Dorsolateral prefrontal cortex (tissue), 122 donors: ENCODE measurements at places on chromosomes 16 and 17.

- DNase-seq: no peak
Observed at GRCh38 chr17:31686495-31686894, 172.5 kb downstream of the COPRS start.

GRCh38 chr16:15507301-15507958 is 73.0 kb downstream of the BMERB1 start:
- DNase-seq: peak; percentile 69

DNA sequence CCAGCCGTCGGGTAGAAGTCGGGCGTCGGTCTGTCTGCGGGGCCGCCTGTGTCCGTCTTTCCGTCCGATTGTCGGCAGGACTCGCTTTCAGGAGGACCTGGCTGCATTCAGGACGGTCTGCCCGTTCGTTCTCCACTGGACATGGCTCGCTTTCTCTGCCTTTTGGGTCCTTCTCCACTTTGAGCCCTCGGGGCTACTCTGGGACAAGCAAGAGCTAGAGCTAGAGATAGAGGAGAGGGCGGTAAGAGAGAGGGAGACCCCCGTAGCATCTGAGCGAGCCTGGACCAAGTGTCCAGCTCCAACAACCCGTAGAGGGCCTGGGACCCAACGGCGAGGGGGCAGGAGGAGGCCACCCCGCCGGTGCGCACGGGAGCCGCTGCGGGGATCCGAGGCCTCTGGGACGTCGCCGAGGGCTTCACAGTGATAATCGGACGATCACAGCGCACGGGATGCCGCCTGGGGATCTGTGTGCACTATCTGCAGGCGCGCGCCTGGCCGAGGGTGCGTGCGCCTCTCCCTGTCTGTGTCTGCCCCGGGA is 4.5 kb downstream of the TBX4 start:
- DNase-seq: no peak

GRCh38 chr17:19303367-19303776 is 59.2 kb downstream of the B9D1 start:
- peak; percentile 39 for DNase-seq

GRCh38 chr16:30068750-30069610 is 3.4 kb downstream of the ALDOA start:
- no peak for DNase-seq

DNA sequence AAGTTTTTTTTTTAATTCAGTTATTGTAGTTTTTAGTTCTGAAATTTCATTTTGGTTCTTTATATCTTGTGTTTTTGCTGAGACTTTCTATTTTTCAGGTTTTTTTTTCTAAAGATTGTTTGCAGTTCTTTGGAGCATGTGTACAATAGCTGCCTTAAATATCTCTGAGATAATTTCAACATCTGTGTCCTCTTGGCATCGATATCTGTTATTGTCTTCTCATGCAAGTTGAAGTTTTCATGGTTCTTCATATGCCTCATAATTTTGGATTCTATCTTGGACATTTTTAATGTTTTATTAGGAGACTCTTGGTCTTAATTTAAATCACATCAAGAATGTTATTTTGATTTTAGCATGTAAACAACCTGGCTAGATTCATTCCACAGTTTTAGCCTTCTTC is 22.8 kb downstream of the COX11 start:
- DNase-seq: no peak

GRCh38 chr17:44688675-44689476 is 700 bp downstream of the CCDC43 start:
- DNase-seq: no peak

GRCh38 chr17:45430738-45431530 is 1.7 kb downstream of the ARHGAP27 start:
- DNase-seq: no peak

- no peak for DNase-seq
Observed at GRCh38 chr17:27276653-27277156, 17.2 kb upstream of the WSB1 start.

DNA sequence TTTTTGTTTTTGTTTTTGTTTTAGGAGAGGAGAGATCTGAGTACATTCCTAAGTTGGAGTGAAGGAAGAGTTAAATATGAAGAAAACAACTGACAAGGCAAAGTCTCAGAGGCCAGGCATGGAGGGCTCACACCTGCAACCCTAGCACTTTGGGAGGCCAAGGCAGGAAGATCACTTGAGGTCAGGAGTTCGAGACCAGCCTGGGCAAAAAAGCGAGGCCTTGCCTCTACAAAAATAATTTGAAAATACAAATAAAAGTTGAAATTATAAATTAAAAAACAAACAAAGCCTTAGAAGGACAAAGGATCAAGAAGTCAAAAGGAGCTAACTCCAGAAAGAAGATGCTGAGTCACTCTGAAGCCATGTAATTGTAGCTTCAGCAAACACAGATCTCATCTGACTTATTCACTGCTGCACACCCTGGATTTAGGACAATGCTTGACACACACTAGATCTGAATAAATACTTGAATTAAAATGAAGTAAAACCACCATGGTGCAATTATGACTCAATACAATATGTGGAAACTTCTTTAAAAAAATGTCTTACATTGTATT is 9.1 kb downstream of the CEP20 start:
- DNase-seq: no peak

DNA sequence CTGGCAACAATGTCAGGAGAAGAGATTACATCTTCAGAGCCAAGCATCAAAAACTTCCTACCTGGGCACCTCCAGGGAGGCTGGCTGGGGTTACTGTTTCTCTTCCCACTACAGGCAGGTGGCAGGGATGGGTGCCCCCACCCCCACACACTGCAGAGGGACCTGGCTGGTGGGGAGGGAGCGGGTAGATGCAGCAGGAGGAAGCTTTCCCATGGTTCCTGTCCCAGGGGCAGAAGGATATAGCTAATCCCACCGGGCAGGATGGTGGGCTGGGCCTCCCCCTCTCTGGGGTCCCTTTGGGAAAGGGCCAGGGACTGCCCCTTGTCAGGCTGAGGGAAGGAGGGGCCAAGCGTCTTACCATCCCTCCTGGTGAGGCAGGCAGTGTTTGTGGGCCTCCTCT is 16.7 kb upstream of the MTMR4 start:
- no peak for DNase-seq

- no peak for DNase-seq
Observed at GRCh38 chr17:77948690-77949114, 9.8 kb upstream of the TNRC6C start.
